ENCODE measurements at places on chromosomes 4 and X.

GRCh38 chr4:135316266-135316779, 1114.7 kb upstream of the PABPC4L start:
- no peak for DNase-seq

DNA sequence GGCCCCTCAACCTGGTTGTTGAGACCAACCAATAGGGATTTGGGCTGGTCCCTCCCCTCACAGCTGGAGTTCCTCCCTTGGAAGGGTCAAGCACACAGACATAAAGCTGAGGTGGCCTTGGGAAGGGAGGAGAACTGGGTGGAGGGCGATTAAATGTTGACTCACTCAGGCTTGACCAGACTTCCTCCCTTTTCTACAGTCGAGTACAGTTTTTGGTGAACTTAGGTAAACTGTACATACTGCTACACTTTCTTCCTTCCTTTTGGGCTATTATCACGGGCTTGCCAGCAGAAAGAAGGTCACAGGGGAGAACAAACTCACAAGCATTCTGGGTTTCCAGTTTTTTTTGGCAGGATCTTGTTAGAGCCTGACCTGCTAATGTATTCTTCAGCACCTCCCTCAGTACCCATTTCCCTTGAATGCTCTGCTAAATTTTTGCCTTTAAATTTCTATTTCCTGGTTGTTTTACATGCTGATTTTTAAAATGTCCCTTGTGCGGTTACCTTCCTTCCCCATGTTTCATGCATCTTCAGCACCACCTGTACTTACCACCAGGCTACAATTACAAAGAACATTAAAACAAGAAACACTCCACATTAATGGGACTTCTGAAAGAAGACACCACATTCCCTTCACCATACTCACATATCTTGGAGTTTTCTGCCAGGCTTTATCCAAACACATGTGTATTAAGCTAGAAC, 135.2 kb upstream of the RASGEF1B start:
- no peak for DNase-seq

DNA sequence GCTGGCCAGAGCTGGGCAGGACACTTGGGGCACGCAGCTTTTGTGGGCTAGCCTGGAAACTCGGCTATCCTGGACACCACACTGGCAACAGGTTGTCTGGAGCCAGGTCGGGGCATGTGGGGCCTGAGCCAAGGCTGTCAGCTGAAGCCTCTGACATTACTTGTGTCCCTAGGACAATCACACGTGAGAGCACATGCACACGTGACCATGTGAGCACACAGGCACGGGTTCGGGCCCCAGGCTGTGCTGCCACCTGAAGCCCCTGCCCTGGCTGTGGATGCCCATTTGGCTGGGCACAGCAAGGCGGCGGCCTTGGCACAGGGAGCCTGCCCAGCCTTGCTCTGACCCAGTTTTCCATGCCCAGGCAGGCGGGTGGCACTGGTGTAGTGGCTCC, 8.7 kb upstream of the FGFR3 start:
- DNase-seq = no peak

GRCh38 chrX:39133971-39134370, 332.7 kb downstream of the MID1IP1 start:
- DNase-seq = peak; percentile 32

GRCh38 chr4:99221980-99222379, 2.9 kb upstream of the ADH6 start:
- DNase-seq = no peak
